Activated CD8-positive, alpha-beta T cell treated with anti-CD3 and anti-CD28 coated beads for 36 hours (primary cell): ENCODE measurements at places on chromosomes 2 and 18.

DNA sequence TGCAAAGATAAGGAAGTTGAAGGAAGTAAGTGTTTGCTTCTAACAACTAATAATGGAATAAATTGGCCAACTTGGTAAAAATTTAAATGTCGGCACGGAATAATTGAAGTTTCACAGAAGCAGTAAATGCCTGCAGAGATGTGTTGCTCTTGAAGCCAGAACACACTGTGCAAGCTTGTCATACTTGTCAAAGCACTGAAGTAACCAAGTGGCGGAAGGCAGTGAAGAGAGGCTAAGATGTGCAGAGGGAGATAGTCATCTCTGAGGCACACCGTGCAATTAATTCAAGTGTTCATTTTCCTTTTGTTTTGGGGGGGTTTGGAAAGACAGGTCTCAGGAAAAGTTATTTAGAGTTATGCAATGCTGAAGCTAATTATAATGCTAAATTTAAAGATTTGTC, 5.2 kb downstream of the DCDC2C start:
- DNase-seq, result no peak

GRCh38 chr2:84643991-84644390, 127.7 kb downstream of the DNAH6 start:
- DNase-seq, result no peak

DNA sequence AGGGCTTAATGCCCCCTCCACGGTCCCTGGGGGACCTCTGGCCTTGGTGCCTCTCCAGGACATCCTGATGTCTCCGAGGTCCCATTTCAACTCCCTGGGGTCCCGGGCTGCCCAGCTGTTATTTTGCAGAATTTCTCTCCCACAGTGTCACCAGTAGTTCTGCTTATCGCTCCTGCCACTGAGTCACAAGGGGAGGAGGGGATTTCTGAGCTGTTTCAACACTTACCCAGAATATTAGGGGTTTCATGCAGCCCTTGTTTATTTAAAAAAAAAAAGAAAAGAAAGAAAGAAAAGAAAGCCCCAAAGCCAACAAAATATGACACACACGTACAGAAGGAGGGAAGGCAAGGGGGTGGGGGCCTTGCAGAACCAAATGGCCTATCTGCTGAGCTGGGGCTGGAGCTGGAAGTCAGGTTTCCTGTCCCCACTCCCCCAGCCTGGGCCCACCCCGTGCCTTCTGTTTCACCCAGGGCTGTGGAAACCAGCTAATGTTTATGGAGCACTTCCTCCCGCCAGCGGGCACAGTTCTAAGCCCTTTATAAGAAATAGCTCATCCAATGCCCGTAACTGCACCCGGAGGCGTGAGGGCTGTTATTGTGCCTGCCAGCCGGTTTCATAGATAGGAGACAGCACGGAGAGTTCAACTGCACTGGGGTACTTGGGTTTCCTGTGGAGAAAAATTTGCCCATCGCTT, 8.4 kb upstream of the ARID5A start:
- peak; percentile 88 for DNase-seq

DNA sequence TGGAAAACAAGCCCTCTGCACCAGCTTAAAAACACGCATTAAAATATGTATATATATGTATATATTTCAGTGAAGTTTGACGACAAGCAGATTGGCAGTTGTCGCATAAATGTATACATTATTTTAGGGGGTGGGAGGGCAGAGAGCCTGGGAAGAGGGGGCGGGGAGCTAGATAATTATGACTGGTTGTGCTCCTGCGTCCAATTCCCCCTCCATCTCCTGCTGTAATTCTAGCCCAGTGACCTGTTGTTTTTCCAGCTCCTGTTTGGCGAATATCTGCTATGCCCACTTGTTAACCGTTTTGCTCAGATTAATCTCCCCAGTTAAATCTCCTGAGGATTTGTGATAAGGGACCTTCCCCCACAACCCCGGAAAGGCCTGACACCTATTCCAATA, 656 bp downstream of the UNC80 start:
- DNase-seq, result no peak

- no peak for DNase-seq
These were observed 320.1 kb downstream of the CDH2 start for GRCh38 chr18:27856820-27857219.

- DNase-seq, result no peak
These were observed 3.7 kb downstream of the TNS1 start for GRCh38 chr2:217998926-217999594.

GRCh38 chr18:63843008-63843407, 44.5 kb upstream of the SERPINB2 start:
- no peak for DNase-seq

GRCh38 chr2:74009577-74009976, 24.9 kb downstream of the TET3 start:
- no peak for DNase-seq

- peak; percentile 57 for DNase-seq
These were observed 109.8 kb downstream of the AP1S3 start for GRCh38 chr2:223727562-223727961.

- DNase-seq, result no peak
These were observed 639 bp downstream of the EPB41L3 start for GRCh38 chr18:5543036-5543680.

DNA sequence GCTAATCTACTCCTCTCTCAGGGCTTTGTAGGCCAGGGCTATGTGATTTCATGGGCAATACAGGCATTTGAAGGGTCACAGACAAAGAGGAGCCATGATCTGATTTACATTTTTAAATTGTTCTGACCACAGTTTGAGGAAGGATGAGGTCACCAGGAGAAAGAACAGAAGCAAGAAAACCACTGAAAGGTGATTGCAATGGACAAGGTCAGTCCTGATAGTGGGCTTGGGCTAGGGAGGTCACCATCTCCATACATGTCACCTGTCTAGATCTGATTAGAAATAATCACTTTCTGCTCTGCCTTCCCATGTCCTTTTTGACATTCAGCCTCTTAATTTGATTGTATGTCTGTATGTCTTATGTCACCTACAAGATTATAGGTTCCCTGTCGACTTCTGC, 248.9 kb upstream of the CWC22 start:
- no peak for DNase-seq

DNA sequence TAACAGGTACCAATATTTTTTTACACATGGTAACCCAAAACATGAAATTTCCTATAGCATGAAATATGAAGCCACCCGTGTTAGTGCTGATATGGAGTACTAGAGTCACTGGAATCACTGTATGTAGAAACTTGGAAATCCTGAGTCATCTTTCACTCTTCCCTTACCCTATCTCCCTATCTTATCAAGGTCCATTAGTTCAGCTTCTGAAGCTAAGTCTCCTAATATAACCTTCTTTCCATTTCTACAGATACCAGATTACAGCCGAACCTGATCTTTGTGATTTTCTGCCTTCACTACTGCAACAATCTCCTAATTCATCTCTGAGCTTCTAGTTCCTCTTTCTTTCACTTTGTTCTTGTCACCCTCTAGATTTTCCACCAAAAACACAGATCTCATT, 59.0 kb downstream of the SEPTIN10 start:
- DNase-seq, result no peak

DNA sequence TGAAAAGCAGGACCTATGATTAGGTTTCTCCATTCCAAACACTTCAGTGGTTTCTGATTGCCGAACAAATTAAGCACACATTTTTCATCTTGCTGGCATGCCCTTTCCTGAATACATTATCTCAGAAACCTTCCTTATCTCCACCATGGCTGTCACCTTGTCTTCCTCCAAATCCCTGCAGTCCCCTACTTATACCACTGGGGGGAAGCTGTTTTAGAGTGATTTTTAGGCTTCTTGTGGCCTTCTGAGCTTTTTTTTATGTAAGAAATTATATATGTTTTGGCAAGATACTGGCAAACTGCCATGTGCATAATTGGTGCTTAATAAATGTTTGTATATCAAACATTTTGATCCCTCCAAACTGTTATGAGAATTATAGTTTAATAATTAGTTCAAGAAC, 229.2 kb downstream of the MYT1L start:
- DNase-seq, result no peak

- DNase-seq, result peak; percentile 56
These were observed at the start of gene EVA1A for GRCh38 chr2:75560768-75561565. TSS of gene EVA1A (minus strand) at chr2:75560939. CDS start at chr2:75518140, 42,799 bp downstream.

DNA sequence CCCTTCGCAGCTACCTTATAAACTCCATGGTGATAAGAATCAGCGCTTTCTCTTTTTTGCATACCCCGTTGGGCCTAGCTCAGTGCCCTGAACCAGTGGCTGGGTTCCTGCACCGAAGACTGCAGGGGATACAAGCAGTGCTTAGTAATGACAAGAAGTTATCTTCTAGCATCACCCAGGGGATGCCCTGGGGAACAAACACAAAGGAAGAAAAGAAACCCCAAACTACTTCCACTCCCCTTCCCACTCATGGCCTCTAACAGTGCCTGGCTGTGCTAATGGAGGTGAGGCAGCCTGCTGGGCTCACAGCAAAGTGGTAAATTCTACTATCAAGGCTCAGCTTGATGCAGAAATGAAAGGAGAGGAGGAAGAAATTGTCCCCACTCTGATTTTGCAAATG, 314.7 kb downstream of the TXNL1 start:
- no peak for DNase-seq

DNA sequence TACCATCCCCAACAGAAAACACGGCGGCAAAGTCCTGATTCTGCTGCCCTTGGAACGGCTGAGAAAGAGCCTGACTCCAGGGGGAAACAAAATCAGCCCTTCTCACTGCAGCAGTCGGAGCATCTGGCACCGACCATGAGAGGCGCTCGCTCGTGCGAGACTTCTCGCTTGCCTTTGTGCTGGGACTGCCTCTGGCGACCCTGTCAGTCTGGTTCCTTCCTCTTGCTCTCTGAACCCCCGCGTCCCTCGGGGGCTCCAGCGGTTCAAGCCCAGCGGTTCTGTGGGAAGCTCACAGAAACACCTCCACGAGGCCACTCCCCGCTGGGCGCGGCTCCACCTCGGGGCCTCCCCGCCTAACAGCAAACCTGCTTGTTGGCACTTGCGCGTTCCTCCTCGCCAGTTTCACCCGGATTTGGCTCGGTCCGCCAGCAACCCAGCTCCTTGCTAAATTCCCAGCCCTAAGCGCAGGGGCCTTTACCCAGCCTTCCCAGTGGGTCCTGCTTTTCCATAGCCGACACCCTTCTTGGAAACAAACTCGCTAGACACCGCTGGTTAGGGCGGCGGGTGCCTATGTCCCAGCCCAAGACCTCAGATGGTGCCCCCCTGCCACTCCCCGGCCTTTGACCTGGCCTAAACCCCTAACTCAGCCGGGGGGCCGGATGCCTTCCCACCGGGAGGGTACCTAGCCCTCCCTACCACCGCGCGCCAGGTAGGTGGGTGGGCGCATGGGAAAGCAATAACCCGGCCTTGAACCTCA, 2.2 kb downstream of the RND3 start:
- peak; percentile 2 for DNase-seq

GRCh38 chr18:14767474-14767873, 19.5 kb downstream of the ANKRD30B start:
- DNase-seq, result no peak

DNA sequence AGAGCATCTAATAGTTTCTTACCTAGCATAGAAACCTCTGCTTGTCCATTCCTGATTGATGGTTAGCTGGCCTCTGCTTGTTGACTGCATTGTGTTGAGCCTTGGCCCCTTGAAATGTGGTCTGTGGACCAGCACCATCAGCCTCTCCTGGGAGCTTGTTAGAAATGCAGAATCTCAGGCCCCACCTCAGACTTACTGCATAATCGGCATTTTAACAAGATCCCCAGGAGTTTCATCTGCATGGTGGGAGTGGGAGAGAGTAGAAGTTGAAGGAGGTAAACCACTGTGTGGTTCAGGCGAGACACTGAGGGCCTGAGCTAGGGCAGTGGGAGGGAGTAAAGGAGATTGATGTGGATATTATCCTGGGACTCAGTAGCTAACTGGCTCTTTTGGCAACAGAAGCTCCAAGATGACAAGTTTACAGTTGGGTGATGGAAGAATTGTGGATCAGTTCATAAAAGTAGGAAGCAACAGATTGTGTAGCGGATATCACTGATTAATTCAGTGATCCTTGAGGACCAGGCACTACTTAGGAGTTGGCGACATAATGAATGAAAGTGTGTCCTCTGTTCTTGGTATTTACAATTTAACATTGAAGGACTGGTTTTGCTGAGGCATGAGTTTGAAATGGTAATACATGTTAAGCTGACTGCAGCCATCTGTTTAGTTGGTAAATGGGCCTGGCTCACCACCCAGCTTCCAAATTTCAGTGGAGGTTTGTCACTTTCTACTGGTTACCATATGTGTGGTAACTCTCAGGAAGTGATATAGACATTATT, 20.9 kb downstream of the PHLPP1 start:
- DNase-seq, result no peak

- no peak for DNase-seq
These were observed 160.5 kb downstream of the SETBP1 start for GRCh38 chr18:44841221-44841620.

DNA sequence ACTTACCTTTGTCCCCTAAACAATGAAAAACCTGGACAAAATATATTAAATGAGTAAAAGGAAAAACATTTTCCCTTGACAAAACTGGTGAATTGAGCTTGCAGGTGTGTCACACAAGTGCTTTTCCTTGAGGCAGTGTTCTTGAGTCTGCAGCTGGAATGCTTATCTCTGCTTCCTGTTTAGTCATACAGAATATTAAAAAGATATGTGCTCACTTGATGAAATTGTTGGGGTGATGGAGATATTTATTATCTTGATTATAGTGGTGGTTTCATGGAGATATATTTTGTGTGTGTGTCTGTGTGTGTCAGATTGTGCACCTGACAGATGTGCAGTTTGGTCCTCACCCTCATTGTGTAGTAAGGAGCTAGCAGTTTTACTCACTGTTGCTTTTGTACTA, 3.3 kb downstream of the TAF1B start:
- DNase-seq, result no peak

- no peak for DNase-seq
These were observed 1057.2 kb upstream of the PIK3C3 start for GRCh38 chr18:40897884-40898283.

DNA sequence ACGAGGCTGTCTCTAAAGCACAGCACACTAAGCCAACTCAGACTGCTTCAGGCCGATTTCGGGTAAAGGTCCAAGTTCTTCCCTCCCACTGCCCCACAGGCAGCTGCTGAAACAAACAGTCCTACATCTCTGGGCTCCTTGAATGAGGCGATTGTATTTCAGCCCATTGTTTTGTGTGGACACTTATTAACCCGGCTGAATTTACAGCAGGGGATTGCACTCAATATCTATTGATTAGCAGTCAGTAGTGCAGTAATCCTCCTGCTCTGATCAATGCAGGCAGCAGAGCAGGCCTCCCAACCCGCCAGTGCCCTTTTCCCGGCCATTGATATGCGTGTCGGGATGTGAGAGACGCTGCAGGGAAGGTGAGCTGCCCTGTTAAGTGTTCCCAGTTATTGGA, 330.1 kb downstream of the CMPK2 start:
- no peak for DNase-seq

GRCh38 chr2:15809404-15809803, 130.9 kb upstream of the MYCN start:
- DNase-seq, result no peak

- DNase-seq, result no peak
These were observed 18.3 kb downstream of the RAMP1 start for GRCh38 chr2:237877576-237878307.

- no peak for DNase-seq
These were observed 690.9 kb upstream of the TMEFF2 start for GRCh38 chr2:192885569-192886160.

- no peak for DNase-seq
These were observed 234.0 kb downstream of the ZNF516 start for GRCh38 chr18:76260941-76261472.

GRCh38 chr2:44778221-44778654, 163.3 kb upstream of the SIX3 start:
- DNase-seq, result no peak

GRCh38 chr2:19937004-19937403, 35.2 kb upstream of the TTC32 start:
- no peak for DNase-seq
